GOT3 (cell line): ENCODE measurements at places on chromosomes 5 and 9.

DNA sequence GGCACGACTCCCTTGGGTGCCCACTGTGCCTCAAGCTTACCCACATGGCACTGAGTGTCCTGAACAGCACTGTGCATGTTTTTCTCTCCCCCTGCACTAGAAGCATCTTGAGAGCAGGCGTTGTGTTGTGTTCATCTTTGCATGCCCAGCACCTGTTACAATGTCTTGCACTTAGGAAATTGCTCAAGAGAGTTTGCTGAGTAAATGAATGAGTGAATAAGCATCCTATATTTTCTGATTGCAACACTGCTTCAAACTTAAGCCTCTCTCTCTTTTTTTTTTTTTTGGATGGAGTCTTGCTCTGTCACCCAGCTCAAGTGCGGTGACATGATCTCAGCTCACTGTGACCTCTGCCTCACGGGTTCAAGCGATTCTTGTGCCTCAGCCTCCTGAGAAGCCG lies 94.5 kb downstream of the LMNB1 start:
- no peak for DNase-seq

DNA sequence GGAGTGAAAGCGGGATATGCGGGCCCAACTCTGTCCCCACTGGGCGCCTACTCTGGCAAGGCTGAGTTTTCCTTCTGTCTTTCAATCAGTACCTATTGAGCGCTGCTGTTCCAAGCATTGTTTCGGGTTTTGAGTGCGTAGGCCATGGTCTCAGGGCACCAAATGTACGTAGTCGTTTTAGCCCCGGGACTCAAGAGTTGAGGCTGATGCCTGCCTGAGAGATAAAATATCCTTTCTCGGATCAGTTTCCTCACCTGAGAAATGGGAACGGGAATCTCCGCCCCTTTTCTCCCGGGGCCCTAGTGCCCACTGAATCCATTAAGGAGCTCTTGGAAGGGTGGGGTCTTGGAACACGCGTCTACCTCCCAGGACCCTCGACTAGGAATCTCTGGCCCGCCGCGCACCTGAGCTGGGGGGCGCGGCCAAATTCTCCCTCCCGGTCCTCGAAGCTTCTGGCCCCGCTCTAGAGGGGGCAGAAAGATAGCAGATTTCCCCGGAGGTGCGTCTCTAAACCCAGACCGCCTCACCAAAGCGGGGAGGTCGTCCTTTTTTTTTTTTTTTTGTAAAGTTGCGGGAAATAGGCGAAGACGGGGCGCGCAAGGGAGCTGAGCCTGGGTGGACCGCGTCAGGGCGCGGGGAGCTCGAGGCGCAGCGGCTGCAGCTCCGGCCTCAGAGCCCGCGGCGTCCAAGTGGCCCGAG lies 494 bp upstream of the CXXC5 start:
- DNase-seq: no peak

GRCh38 chr5:107103522-107103921 lies 567.2 kb downstream of the EFNA5 start:
- no peak for DNase-seq

DNA sequence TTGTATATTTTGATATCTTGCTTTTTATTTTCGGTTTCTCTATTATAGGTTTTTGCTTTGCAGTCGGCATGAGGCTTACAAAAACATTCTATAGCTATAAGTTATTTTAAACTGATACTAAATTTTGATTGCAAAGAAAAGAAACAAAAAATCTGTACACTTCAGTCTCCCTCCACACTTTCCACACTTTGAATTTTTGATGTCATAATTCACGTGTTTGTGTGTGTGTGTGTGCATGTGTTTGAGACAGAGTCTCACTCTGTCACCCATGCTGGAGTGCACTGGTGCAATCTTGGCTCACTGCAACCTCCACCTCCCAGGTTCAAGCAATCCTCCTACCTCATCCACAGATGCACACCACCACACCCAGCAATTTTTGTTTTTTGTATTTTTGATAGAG lies 124.9 kb downstream of the MRPS30 start:
- no peak for DNase-seq

DNA sequence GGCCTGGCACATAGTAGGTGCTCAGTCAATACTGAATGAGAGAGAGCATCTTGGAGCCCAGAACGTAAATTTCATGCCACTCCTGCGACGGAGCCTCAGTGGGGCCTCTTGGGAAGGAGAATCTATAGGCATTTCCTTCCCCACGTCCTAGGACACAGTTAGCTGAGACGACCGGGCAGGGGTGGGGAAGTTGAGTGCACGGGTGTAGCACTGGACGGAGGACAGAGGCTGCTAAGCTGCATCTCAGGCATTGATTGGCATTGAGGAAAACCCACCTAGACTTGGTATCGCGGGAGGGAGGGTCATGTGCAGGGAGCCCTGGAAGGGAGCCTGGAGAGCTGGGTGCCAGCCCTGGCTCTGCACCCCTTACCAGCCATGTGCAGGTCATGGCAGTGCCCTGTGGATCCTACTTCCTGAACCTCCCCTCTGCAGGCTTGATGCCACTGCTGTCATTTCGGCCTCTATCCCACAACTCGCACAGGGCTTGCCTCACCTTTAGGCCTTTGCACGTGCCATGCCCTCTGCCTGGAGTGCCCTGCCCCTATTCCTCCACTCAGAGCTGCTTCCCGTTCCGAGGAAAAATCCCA lies 25.6 kb downstream of the NEK6 start:
- DNase-seq: no peak

DNA sequence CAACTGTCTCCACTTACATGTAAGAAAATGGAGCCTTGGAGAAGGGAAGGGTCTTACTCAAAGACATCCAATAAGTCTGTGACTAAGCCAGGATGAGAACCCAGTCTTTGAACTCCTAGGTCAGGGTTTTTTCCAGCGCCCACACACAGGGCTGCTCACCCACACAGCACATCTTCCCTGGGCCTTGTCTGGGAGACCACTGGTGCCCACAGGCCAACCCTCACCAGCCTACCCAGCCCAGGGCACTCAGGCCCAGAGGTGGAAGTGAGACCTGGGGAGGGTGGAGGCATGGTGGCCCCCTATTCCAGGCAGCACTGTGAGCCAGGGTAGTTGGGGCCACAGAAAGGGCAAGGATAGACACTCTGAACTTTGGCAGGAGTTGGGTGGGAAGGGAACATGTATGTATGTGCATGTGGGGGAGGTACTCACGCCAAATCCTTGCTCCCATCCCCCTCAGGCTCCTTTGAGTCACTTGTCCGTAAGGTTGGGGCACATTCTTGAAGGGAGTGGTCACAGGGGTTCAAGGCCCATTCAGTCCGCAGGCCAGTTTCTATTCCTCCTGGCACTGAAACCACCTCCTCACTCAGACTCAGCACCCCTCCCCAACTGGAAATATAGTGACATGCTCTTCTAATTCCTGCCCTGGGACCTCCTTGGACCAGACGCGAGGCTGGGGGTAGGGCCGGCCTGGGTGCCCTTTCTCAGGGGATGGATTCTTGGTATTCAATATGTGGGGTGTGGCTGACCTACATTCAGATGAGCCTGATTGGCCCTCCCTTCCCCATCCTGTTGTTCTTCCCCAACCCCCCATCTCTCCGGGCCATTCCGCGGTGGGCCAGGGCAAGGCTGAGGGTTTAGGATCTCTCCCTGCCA lies 2.9 kb upstream of the SLC4A9 start:
- no peak for DNase-seq

GRCh38 chr9:26375448-26375847 lies 517.2 kb downstream of the CAAP1 start:
- DNase-seq: no peak

DNA sequence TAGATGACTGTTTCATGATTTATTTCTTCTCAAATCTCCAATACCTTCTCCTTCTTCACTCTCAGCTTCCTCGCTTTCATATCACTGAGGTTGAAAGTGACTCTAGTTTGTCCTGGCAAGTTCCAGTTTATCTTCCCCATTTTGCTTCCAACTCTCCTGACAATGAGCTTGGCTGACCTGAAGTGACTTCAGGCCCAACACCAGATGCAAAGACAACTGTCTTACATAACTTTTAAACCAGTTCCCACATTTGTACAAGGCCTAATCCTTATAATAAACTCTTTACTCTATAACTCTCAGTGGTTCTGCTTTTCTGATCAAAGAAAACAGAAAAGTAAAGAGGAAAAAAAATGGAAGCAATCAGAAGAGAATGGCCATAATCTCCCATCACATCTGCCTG lies 22.0 kb downstream of the GNG10 start:
- no peak for DNase-seq

DNA sequence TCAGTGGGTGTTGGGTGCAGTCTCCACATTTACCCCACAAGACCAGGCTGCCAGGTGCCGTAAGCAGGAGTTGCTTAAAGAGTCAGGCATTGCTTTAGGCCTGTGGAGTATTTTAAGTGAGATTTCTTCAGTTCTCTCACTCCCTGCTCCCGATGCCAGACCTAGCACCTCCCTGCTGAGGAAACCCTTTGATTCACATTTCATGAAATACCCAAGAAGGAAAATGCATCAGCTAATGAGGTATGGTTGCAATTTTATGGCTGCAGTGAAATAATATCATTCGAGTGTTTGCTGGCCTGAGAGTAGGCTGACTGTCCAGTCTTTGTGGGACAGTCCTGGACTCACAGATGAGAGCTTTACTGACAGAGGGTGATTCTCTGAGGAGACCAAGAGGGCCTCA lies 67.4 kb upstream of the CTSL start:
- DNase-seq: no peak

- no peak for DNase-seq
Observed at GRCh38 chr5:81165493-81166119, 67.5 kb upstream of the CKMT2 start.

DNA sequence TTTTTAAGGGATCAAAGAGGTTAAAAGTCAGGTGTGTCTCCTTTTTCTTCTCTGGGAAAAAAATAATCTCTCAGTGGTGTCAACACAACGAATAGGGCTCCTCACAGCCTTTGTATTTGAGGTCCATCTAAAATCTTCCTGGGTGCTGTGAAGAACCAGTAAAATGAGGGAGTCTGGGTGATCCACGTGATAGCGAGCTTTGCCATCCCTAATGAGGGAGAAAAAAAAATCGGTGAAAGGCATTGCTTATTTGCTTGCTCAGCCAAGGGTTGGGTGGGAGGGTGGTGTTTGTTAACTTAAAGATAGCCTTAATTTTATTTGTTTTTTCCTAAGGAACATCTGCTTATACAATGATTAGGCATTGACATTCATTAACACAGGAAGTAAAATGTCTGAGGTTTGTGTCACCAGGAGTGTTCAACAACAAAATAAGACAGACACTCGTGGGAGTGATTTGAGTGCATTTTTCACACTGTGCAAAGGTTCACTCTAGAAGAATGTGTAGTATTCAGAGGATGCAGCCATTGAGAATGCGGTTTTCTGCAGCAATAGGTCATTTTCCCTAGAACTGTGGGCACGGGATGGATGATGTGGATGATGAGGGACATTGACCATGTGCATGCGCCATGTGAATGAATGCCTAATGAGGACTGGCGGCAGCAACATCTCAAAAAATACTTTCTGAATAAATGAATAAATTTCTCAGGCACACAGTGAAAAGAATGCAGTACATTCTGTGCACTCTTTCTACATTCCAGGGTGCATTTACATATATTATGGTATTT lies 369.5 kb downstream of the NTRK2 start:
- DNase-seq: no peak

GRCh38 chr9:91376239-91376638 lies 14.5 kb upstream of the AUH start:
- DNase-seq: no peak

GRCh38 chr5:167916706-167917105 lies 374.7 kb upstream of the WWC1 start:
- no peak for DNase-seq

DNA sequence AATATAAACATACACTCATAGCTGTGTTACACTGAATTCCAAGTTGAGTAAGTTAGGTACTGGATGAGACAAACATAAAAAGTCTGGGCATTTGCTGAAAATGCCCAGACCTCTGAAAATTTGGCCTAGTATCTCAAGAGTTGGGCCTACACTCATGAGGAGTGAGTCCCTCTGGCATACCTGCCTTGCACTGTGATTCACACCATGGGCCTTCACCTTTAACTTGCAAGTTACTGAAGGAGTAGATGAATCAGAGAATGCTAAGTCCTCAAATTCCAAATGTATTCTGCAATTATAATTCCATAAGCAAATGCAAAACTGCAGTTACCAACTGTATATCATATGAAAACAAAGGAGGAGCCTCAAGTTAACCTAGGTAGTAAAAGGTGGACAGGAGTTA lies 32.3 kb upstream of the C9orf40 start:
- no peak for DNase-seq

DNA sequence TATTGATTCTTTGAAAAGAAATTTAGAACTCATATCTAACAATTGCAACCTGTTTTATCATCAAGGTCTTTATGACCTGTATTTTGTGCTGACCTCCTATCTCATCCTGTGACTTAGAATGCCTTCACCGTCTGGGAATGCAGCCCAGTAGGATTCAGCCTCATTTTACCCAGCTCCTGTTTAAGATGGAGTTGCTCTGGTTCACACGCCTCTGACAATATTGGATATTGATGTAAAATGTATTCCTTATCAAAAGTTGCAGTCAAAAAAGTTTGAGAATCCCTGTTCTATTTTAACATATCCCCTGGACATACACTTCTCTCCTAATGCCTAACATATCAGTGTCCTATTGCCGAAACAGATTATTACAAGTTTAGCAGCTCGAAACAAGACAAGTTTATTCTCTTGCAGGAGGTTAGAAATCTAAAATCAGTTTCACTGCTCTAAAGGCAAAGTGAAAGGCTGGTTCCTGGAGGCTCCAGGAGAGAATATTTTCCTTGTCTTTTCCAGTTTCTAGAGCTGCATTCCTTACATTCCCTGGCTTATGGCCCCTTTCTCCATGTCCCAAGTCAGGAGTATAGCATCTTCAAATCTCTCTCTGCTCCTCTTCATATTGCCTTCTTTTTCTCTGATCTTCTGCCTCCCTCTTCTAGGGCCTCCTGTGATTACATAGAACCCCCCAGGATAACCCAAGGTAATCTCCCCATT lies 31.5 kb upstream of the LVRN start:
- DNase-seq: no peak

DNA sequence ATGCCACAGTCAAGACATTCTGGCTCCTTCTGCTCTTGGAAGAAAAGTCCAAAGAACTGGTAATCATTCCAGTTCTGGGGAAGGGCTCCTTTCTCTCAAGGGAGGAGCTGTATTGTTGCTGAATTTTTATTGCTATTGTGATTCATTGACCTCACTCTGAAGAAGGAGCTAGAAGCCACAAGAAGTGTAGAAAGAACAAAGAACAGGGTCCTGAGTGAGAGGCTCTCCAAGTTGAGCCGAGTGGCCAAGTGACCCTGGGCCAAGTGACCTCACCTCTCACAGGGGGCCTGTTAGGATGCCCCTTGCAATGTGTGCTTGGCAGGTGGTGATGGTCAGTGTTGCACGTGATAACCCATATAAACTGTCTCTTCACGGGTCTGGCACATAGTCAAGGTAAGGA lies 173.3 kb downstream of the FGF18 start:
- DNase-seq: no peak

DNA sequence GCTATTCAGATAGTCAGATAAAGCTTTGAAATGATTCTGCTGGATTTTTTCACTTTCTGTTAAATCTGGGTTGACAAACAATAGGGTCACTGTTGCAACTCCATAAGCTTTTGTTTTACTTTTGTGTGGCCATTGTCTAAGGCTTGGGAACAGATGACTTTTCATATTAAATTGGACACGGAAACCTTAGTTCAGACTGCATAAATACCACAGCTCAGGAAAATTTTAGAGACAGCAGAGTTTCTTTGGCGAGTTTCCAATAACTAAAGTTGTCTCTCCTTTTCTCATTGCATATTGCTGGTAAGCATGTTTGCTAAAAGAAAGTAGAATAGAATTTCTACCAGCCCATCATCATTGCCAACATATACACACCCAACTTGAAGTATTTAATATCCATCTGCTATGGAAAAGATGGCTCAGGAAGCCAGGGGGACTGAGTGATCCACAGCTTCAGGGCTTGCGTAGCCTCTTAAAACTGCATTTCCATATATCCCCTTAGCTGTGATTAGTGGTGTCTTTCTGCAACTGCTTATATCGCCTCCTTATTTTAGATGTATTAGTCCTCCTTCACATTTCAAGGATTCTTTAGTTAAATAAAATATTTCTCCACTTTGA lies 168.2 kb downstream of the ARHGAP26 start:
- DNase-seq: no peak
